NCI-H1930 (cell line): ENCODE measurements at places on chromosomes 13 and 19.

- no peak for DNase-seq
These were observed 202.0 kb downstream of the ENOX1 start for GRCh38 chr13:43584751-43585150.

GRCh38 chr13:113616281-113616906 lies 31.8 kb downstream of the TFDP1 start:
- no peak for DNase-seq

DNA sequence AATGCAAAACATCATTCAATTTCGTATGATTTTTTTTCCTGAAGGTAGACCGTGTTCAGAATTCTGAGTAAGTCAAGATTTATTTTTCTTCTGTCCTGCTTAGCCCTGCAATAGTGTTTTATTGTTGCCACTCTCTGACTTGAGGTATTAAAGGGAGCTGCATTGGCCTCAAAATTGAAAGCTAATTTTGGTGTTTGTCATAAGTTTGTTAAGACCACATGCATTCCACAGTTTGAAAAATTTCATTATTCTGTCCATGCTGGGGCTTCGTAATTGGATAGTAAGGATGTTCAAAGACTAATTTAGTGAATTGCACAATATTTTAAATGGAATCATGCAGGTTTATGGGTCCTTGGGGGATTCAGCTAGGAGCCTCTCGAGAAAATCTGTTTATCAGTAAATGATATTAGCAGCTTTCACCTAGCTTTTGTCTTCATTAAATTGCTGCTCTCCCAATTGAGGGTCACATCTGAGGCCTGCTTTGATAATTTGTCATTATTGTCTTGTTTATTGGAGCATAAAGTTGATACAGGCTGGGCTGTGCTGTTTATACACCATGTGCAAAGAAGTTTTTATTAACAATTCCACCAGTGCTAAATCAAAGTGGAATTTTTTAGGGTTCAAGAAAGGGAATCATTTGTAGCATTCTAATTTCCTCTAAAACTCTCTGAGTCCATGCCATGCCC lies 339.8 kb upstream of the OBI1 start:
- DNase-seq, result no peak

DNA sequence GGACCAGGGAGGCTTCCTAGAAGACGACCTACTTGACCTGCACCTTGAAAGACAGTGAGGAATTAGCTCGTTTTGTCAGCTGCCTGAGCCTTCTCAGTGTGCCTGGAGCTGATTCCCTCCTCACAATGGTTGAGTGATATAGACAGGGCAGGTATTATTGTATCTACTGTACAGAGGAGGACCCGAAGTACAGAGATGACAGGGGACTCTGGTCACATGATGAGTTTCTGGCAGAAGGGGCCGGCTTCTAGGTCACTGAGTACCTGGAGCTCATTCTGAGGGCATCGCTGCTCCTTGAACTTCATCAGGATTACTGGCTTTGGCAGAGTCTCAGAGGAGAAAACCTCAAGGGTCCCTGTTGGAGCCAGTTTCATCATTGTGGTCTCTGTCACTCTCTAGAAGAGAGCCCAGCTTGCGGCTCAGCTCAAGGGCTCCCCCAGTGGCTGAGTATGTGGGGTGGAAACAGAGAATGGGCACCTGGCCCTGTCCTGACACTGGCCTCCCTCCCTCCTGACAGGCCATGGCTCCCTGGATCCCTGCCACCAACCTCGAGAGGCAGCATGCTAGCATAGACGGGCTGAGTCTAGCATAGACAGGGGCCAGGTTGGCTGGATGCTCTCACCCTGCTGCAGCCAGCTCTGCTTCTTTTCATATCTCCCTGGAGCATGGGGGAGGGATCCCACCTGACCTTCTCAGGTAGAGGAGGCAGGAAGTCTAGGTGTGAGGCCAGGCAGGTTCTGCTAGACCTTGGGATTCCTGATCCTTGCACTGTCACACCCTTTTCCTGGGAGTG lies 38.7 kb downstream of the NFIX start:
- DNase-seq, result no peak

- DNase-seq, result no peak
These were observed 7.5 kb upstream of the C2CD4C start for GRCh38 chr19:416416-416815.

DNA sequence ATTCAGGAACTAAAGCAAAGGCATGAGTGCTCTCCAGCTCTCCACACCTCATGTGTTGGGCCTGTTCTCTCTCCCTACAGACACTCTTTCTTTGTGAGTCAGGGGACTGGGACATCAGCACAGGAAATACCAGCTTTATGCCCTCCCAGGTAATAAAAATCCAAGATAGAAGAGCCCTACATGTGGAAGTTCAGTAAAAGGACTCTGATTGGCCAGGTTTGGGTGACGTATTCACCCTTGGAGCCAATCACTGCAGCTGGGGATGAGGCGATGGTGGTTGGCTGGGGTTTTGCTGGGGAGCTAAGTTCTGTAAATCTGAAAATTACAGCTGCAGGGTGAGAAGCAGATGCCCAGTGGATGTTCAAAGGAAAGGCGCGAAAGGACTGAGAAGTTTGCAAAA lies 32.5 kb downstream of the CCDC70 start:
- no peak for DNase-seq

GRCh38 chr13:43487461-43487860 lies 299.3 kb downstream of the ENOX1 start:
- DNase-seq, result no peak

DNA sequence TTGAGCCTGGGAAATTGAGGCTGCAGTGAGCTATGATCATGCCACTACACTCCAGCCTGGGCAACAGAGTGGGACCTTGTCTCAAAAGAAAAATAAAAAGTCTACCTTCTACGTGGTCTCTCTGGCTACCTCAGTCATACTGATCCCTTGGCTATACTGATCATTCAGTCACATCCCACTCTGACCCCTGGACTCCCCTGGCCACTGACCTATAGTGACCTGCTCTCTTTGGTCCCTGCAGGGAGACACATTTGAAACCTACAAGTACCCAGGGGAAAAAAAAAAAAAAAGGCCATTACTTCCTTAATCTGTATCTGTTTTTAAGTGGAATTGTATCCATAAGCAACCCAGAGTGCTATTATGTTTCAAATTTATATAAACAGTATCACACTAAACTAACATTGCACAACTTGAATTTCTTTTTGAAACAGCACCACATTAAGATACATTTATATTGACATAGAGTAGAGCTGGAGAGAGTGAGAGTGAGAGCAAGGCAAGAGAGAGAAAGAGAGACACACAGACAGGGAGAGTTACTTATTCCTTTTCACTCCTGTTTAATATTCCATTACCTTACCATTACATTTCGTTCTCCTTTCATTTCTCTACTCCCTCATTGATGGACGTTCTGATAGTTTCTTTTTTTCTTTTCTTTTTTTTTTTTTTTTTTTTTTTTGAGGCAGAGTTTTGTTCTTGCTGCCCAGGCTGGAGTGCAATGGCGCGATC lies 23.7 kb upstream of the CERS4 start:
- no peak for DNase-seq

DNA sequence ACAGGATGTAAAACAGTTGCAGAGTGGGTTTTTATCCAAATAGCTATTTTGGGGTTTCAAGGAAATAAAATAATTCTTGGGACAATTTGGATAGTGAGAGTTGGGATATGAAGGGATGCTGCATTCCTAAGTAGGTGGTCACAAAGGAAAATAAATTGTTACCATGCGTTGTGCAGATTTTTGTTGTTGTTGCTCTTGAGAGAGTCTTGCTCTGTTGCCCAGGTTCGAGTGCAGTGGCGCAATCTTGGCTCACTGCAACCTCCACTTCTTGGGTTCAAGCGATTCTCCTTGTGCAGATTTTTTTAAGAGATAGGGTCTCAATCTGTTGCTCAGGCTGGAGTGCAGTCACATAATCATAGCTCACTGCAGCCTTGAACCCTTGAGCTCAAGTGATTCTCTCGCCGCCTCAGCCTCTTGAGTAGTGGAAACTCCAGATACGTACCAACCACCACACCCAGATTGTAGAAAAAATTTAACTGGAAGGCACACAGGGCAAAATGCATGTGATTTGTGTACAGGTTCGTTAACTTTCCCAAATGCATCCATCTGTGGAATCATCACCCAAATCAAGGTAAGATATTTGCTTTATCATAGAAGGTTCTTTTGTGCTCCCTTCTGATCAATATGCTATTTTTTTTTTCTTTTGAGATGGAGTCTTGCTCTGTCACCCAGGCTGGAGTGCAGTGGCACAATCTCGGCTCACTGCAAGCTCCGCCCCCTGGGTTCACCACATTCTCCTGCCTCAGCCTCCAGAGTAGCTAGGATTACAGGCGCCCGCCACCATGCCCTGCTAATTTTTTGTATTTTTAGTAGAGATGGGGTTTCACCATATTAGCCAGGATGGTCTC lies 16.0 kb downstream of the SLC1A5 start:
- no peak for DNase-seq

DNA sequence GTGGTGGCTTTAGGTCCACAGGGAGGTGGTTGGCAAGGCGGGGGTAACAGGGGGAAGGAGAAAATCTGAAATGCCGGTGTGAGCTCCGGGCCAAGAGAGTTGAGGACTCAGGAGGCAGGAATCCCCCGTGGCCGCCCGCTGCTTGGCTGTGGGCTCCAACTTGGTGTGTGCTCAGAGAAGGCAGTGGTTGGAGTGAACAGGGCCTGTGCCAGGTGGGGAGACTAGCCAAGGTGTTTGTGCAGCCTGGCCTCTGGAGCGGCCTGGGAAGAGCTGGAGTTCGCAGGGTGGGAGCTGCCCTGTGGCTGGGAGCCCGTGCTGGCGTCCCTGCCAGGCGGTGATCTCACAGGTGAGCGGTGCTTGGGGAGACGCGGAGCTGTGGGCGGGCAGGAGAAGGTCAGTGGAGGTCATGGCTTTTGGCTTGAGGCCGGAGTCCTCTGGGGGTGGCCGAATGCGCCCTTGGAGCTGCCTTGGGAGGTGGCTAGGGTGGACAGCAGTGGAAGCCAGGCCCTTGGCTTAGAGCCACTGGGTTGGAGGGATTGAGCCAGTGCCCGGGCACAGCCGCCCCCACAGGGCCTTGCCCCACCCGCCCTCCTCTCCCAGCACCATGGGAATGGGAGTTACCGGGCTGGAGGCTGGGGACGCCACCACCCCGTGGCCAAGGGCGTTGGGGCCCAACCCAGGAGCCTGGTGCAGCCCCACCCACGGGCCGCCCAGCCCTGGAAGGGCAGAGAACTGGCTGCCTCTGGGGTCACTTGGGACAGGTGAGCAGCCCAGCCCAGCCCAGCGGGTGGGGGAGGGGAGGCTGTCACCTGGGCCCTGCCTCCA lies 7.1 kb upstream of the CIRBP start:
- no peak for DNase-seq

- DNase-seq, result no peak
These were observed 6.7 kb upstream of the LPAR2 start for GRCh38 chr19:19634516-19635312.

DNA sequence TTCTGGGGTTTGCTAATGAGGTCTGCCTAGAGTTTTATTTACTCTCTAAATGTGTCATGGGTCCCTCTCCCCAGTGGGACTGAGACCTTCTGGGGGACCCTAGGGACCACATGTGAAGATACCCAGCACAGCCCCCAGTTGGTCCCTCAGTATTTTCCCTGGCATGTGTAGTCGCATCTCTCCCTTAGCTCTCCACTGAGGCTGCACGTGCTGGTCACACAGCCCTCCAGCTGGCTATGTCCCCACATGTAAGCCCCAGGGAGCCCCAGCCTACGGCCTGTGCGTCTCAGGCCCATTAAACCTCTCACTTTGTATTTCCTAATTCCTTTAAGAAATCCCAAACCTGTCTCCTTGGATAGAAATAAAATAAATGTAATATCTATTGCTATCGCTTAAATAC lies 189.6 kb upstream of the TSHZ3 start:
- DNase-seq, result no peak

DNA sequence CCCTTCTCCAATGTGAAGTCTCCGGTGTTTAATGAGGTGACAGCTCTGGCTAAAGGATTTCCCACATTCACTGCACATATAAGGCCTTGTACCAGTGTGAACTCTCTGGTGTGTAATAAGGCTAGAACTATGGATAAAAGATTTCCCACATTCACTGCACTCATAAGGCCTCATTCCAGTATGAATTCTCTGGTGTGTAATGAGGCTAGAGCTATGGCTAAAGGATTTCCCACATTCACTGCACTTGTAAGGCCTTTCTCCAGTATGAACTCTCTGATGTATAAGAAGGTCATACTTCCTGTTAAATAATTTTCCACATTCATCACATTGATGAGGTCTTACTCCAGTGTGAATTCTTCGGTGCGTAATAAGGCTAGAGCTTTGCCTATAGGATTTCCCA lies 5.9 kb downstream of the ZNF256 start:
- no peak for DNase-seq

- DNase-seq, result no peak
These were observed at the start of gene PLPP2 for GRCh38 chr19:291006-291521. Gene PLPP2, minus strand, starts transcription at chr19:291403. Its CDS starts 67 bp downstream, at chr19:291336.

DNA sequence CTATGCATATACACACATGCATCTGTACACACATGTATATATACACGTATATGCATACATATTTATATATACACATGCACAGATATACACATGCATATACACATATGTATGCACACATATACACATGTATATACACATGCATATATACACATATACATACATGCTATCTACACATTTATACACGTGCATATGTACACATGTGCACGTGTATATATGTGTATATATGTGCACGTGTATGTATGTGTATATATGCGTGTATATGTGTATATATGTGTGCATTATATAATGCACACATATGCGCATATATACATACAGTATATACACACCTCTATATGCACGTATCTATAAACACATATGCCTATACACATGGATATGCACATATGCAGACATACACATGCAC lies 17.8 kb downstream of the ARHGEF7 start:
- no peak for DNase-seq

DNA sequence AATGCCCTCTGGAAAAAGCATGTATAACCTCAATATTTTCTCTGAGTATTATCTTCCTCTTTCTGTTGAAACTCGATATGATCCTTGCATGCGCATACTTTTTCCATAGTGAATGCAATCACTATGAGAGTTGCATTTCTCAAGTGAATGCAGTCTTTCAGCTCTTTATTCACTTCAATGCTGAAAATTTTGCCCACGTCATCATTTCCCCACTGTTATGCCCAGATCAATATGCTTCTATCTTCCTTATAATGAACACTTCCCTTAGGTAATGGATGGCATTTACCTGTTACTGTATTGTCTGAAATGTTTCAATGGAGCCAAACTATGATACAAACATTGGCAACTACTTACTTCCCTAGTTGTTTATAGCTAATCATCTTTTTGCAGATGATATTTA lies 866.6 kb upstream of the SLITRK6 start:
- DNase-seq, result no peak

- no peak for DNase-seq
These were observed 98.4 kb downstream of the STK24 start for GRCh38 chr13:98478189-98479129.

GRCh38 chr13:108629988-108630387 lies 577 bp downstream of the MYO16 start:
- DNase-seq, result no peak

- no peak for DNase-seq
These were observed 22.2 kb downstream of the AP2S1 start for GRCh38 chr19:46828484-46828883.
